Vein endothelial cell (primary cell): ENCODE measurements at places on chromosomes 1 and 21. TPM values are rescaled to one million over a fixed set of nuclear protein-coding genes. Genes with fewer than 3 reads are reported as not detected.

Gene BSND
- not detected in 2 replicates for total RNA-seq

Gene SYF2
- total RNA-seq: 34.3 and 38.1 TPM in 2 replicates

Gene CLDN17
- total RNA-seq: not detected in 2 replicates

Gene CD244
- total RNA-seq: not detected in 2 replicates

Gene LORICRIN
- not detected in 2 replicates for total RNA-seq

Gene RGS16
- 0.19 and 0.33 TPM in 2 replicates for total RNA-seq

Gene GGPS1
- total RNA-seq: 19.1 and 21.9 TPM in 2 replicates

Gene ROR1
- 3.3 and 3.6 TPM in 2 replicates for total RNA-seq

Gene FAM78B
- 0.57 TPM in 1 of 2 replicates, not detected in the other for total RNA-seq

Gene RAB4A
- total RNA-seq: 15.5 and 16.7 TPM in 2 replicates
